ENCODE measurements at places on chromosomes 3 and 15. TPM values are rescaled to one million over a fixed set of nuclear protein-coding genes. Genes with fewer than 3 reads are reported as not detected.

Gene AADAC
- total RNA-seq, result not detected

Gene PRRT3
- total RNA-seq, result 1.9 TPM

Gene CFAP100
- total RNA-seq, result not detected

Gene CTSH
- total RNA-seq, result 249 TPM

Gene SLC6A20
- total RNA-seq, result 0.35 TPM

Gene RBP2
- total RNA-seq, result not detected

Gene ARL14
- total RNA-seq, result not detected

DNA sequence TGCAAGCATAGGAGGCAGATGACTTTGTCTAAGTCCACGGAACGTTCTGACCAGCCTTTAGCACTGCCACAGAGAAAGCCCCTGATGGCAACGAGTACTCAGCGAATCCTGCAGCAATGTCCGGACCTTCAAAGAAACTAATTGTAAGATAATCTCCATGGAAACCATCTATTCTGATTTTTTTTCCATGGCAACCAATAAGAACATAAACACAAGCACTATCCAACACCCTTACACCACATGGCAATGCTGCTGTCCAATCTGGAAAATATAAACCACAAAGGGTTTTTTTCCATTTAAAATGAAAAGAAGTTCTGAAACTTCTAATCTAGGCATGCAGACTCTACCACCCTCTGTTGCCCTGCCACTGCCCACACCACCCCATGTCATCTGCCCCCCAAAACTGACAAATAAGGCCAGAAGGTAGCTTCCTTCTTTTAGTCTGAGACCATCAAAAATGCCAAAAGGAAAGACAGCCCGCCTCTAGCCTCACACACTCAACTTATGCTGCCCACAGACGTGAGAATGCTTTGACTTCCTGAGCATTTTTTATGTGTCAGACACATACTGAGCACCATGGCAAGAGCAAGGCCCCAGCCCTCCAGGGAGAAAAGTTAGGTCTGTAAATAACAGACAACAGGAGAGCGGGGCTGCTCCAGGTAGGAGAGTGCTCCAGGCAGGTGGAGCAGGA, 44.5 kb downstream of the POC1A start:
- H3K27me3 ChIP-seq, result no peaks in the 10 kb centered on the region
- H3K4me1 ChIP-seq, result peaks cover 23% of the 10 kb centered on the region
- no peaks in the 10 kb centered on the region for H3K36me3 ChIP-seq

GRCh38 chr3:176562331-176562730, 635.0 kb downstream of the TBL1XR1 start:
- H3K27ac ChIP-seq, result no peak overlapping the region
- no peaks in the 10 kb centered on the region for H3K36me3 ChIP-seq
- no peak for DNase-seq
- H3K27me3 ChIP-seq, result no peaks in the 10 kb centered on the region

- H3K36me3 ChIP-seq, result no peaks in the 10 kb centered on the region
- peaks cover 11% of the 10 kb centered on the region for H3K4me1 ChIP-seq
- DNase-seq, result no peak
- no peak overlapping the region for H3K4me3 ChIP-seq
- H3K27ac ChIP-seq, result no peak overlapping the region
These were observed 160.0 kb upstream of the UMPS start for GRCh38 chr3:124570232-124570631.

- peak overlapping the region; percentile 77 for H3K27ac ChIP-seq
- no peaks in the 10 kb centered on the region for H3K36me3 ChIP-seq
- peaks cover 46% of the 10 kb centered on the region for H3K4me1 ChIP-seq
- no peaks in the 10 kb centered on the region for H3K27me3 ChIP-seq
- no peak overlapping the region for H3K4me3 ChIP-seq
These were observed 54.5 kb downstream of the KIF9 start for GRCh38 chr3:47228088-47228487.

GRCh38 chr15:94162939-94163338, 68.4 kb upstream of the MCTP2 start:
- no peaks in the 10 kb centered on the region for H3K4me1 ChIP-seq
- no peak overlapping the region for H3K4me3 ChIP-seq
- H3K27me3 ChIP-seq, result no peaks in the 10 kb centered on the region
- no peak for DNase-seq
- no peak overlapping the region for H3K27ac ChIP-seq
- H3K36me3 ChIP-seq, result no peaks in the 10 kb centered on the region

DNA sequence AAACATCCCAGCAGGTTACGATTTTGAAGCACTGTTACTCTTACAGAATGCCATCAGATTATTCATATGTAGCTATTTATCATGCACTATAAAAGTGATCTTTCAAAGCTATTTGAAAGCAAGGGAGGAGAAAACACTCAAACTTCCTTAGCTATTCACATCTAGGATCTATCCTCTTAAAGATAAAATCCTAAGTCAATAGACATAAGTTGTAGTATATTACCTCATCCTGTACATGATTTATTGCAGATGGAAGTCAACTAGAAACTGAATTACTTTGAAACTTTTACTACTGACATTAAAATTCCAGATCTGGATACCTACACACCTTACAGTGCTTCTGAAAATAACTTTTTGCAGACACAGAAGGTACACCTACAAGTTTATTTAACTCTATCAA, 197.2 kb downstream of the MEIS2 start:
- H3K27me3 ChIP-seq, result no peaks in the 10 kb centered on the region
- H3K27ac ChIP-seq, result no peak overlapping the region
- H3K4me3 ChIP-seq, result no peak overlapping the region
- DNase-seq, result no peak
